ENCODE measurements at places on chromosomes 12 and 14.

GRCh38 chr14:56297449-56297848 is 179.2 kb downstream of the PELI2 start:
- no peak for DNase-seq

DNA sequence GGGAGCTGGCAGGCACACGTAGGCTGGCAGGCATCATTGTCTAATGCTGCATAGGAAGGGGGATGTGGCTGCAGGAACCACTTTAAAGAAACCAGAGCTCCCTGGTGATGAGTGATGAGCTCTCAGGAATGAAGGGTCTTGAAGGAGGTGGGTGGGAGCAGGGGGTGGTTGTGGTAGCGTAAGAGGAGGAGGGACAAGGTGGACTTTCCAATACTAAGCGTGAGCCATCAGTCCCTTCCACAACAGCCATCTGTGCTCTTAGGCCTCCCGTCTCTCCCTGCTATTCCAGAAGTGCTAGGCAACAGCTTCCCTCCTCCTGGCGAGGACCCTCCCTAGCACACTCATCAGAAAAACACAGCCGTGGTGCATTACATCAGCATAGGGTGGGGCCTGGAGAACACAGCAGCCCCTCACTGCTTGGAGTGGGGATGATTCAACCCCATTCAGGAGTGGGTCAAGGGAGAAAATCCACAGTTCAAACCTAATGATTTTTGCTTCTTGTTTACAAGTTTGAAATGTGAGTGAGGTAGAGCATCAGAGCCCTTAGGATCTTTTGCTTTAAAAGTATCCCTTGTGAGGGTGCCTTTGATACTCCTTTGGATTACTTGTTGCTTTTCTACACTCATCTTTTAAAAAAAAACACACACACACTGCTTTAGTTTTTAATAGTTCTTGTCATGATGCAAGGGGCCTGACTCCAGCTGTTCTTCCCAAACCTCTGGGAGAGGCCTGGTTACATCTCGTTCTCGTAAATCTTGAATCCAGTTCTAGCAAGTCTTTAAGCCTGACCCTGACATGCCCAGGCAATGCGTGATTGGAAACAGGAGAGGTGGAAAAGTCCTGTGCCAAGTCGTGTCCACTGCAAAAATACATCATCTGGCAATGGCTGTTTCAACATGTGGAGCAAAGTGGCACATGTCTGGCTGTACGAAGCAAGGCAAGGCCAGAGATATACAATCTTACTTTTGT is 356.4 kb upstream of the DDHD1 start:
- no peak for DNase-seq

GRCh38 chr14:61568572-61569011 is 126.7 kb upstream of the HIF1A start:
- DNase-seq = no peak

- no peak for DNase-seq
Measured at GRCh38 chr12:130476451-130477135, 138.9 kb downstream of the PIWIL1 start.

GRCh38 chr14:22391908-22392565 is 197.0 kb downstream of the DAD1 start:
- DNase-seq = peak; percentile 26

GRCh38 chr12:56333197-56333678 is 562 bp downstream of the PAN2 start:
- no peak for DNase-seq

Measured in SHP77 (cell line).